ENCODE measurements at places on chromosomes 6 and 20.

- DNase-seq: no peak
Measured at GRCh38 chr20:31715766-31716165, 6.9 kb downstream of the BCL2L1 start.

DNA sequence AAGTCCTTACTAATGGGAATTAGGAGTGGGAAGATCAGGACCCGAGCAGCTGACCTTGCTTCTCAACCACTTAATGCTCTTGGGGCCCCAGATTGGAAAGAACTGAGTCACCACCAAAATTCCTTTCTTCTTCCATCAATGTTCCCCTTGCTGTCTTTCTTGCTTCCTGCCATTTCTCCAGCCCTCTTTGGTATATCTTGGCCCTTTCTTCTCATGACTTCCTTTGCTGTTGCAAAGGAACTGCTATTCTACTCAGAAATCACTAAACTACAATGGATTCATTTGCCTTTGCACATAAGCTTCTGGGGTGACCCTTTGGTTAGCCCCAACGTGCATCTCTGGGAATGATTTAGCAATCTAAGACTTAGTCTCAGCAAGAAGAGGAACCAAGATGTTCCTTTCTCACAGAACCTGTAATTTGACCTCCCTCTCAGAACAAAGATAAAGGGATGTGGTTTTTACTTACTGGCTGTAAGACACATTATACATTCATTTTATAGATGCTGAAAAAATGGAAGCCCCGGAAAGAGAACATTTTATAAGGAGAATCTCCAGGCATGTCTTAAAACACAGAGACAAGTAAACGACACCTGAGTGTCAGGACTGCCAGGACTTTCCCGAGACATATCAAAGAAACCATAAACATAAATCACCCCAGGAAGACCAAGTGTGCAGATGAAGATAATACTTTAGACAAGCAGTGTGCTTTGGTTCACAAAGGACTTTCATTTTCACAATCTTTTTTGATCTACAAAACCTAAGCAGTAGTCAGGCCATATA lies 99.0 kb upstream of the TNFAIP3 start:
- DNase-seq: no peak

DNA sequence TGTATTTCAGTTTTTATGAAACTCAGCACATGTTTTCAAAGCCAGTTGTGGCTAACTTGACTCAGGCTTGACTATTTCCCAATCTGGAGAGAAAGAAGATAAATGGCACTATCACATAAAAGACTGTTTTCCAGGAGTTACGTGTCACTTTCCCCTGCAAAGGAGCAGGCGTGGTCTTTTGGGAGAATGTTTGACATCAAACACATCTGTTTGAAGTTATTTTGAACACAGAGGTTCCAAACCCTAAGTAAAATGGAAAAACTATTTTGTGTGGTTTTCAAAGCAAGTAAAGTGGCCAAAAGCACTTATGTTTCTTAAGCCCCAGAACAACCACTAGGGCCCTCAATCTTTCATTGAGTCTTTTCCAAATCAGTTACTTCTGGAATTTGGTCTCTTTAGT lies 89.7 kb downstream of the FOXF2 start:
- no peak for DNase-seq

GRCh38 chr6:88119769-88120168 lies 46.4 kb downstream of the CNR1 start:
- DNase-seq: no peak

- DNase-seq: no peak
Measured at GRCh38 chr6:114052141-114052540, 81.2 kb upstream of the HDAC2 start.

DNA sequence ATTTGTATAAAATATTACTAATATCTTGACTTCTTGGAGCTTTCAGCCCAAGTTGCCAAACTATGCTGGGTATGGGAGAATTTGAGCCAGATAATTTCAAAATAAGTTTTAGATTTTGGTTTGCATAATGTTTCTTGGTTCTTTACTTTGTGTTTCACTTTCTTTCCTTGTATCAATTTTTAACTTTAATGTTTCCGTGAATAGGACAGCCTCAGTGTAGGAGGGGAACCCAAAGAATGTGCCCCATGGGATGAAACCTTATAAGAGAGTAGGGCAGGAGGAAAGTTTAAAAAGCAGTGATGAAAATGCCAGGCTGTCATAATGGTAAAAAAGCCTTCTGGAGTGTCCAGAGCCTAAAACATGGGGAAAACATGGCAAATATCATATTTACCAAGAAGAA lies 252.4 kb upstream of the IRAK1BP1 start:
- DNase-seq: no peak

DNA sequence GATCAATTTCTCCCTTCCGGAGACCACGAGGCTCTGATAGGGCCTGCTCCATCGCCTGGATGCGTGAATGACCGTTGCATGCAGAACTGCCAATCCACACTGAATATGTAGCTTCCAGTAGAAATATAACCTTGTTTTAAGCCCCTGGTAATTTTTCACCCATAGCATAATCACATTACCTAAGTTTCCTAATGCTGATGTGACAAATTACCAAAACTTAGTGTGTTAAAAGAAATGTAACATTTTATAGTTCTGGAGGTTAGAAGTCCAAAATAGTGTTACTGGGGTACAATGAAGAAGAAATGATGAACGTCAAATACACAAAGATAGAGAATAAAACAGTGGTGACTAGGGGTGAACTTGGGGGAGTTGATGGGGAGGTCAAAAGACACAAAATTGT lies 22.0 kb upstream of the SIRPD start:
- DNase-seq: no peak

DNA sequence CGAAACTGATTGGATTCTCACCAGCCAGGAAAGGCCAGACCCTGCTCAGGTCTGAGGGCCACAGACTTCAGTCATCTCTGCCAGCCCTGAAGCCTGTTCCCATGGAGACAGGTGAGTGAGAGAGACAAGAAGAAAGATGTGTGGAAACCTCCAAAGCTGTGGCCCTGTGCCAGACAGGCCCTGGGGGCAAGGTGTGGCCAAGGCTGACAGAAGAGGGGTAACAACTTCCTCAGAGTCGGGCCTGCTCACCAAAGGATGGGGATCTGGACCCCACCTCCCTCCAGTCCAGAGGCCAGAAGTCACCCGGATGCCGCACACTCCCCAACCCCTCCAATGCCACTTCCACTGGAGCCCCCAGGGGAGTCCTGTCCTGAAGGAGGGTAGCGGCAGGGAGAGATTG lies 73.6 kb downstream of the MDGA1 start:
- no peak for DNase-seq

DNA sequence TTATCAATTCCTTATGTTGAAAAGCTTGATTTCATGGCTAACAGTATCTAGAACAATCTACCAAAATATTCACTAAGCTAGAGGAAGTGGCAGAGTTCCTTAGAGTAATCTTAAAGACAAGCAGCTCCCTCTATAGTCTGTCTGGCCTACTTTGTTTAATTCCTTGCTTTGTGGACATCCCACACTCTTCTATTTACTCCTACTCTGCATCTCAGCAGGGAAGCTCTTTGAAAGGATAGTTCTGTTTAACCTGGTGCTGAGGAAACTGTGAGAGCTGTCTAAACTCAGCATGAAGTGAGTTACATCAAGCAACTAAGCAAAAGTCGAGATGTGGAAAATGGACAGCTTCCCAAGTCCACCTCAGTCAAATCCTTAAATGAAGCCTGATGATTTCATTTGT lies 4.3 kb downstream of the REV3L start:
- no peak for DNase-seq

- no peak for DNase-seq
Measured at GRCh38 chr20:24487648-24488047, 18.2 kb downstream of the SYNDIG1 start.

DNA sequence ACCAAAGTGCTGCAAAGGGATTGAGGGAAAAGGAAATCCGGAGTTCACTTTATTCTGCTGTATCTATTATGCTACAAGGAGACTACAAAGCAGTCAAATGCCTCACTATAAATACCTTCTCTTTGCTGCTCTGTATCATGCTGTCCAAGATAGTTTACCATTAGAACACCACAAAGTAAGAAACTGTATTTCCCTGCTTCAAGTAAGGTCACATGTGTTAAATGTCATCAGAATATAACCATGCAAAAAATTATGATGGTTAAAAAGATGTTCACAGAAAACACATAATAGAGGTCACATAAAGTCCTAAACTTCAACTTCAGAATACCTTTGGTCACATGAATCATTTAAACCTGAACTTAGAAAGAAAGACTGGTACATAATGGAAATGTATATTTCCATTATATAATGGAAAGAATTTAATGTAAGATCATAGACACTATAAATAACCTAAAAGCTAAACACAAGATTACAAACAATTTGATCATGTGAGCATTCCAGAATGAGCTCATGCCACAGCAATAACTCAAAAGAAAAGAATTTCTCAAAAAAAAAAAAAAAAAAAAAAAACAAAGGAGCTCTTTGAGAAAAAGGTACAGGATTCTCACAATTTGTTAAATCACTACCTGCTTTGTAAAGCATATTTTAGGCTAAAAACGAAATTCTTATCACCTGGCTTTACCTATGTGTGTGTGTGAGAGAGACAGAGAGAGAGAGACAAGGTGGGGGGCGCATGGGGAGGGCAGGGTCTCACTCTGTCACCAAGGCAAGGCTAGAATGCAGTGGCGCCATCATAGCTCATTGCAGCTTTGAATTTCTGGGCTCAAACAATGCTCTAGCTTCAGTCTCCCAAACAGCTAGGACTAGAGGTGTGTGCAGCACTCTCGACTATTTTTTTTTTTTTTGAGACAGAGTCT lies 58.7 kb downstream of the KIF13A start:
- no peak for DNase-seq

DNA sequence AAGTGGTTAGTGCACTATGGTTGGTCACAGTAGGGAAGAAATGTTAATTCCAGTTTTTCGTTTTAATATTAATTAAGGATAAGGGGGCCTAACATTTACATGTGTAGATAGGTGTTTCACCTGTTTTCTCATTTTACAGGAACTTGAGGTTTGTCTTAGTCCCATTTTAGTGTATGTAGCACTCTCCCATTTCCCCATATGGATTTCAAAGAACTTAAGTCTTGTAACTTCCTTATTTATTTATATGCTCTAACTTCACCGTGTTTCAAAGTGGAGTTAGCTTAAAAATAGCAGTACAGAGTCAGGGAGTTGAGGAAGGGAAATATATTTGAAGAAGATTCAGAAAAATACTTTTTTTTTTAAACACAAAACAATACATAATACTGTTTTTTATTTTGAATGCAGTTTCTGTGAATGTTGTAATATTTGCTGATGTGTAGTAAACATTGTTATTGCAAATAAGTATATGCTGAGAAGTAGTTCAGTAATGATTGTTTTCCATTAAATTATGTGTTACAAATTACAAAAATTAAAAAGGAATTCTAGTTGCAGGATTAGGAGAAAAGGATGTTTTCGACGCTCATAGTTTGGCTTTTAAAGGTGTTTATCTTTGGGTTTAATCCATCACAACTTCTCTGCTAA lies 3.5 kb downstream of the SCAF8 start:
- DNase-seq: no peak

- no peak for DNase-seq
Measured at GRCh38 chr6:170260686-170261085, 30.2 kb downstream of the DLL1 start.

DNA sequence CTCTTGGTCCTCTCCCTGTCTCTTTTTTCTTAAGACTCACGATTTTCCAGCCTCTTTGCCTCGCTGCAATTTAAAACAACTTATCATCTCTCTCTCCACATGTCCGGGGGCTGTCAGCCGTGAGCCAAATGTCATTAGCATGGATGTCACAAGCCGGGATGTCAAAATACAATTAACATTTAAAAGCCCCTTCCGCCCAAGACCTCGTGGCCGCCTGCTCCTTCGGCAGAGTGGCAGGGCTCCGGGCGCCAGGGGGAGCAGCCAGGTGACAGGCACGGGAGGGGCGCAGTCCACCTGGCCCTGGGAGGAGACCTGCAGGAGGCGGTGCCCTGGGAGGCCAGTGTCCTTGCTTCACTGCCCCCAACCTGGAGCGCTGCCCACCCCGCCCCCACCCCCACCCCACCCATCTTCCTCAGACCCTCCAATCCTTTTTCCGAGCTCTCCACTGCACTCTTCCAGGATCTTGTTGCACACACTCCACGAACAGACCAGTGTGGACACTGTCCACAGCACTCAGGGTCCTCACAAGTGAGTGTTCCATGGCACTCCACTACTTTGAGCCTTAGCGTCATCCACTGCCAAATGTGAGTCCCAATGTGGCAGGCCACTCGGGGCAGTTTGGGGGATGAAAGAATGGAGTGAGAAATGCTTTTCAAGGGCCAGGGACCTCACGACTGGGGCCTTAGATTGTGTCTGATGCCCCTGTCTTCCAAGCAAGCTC lies 5.6 kb upstream of the GRM4 start:
- DNase-seq: no peak

GRCh38 chr6:34172961-34173775 lies 27.3 kb upstream of the GRM4 start:
- no peak for DNase-seq

DNA sequence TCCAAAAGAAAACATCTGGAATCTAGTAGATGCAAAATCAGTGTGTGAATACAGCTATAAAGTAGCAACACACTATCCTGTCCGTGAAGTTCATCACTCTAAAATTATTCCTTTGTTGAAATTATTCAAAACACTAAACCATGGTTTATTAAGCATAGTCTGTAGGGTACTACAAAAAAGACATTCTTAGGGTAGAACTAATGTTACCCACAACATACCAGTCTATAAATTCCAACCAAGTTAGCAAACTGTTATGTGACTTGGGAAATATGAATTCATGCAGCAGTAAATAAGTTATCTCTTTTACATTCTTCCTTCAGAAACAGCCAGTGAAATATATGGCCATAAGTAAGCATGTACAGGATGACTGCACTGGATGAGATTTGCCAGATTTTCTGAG lies 580.3 kb upstream of the ADGRB3 start:
- no peak for DNase-seq

DNA sequence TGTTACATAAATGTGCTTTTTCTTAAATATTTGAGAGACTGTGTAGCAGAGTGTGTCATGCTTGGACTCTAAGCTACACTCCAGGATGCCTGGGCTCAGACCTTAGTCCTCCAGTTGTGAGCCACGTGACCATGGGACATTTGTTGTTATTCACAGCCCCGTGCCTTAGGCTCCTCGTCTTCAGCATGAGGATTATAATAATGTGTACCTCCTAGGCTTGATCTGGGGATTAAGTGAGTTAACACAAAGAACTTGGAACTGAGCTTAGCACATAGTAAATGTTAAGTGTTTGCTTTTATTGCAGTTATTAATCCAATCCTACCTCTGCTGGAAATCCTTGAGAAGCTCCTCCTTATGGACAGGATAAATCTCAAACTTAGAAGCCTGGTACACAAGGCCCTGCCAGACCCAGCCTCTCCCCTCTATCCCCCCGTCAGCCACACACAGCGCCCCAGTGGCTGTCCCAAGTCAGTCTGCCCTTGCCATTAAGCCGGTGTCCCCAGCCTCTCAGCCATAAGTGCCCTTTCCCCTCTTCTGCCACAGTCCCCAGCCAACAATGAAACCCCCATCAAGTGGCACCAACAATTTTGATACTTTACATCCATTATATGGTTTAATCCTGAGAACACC lies 177.5 kb downstream of the TMEM242 start:
- DNase-seq: no peak

DNA sequence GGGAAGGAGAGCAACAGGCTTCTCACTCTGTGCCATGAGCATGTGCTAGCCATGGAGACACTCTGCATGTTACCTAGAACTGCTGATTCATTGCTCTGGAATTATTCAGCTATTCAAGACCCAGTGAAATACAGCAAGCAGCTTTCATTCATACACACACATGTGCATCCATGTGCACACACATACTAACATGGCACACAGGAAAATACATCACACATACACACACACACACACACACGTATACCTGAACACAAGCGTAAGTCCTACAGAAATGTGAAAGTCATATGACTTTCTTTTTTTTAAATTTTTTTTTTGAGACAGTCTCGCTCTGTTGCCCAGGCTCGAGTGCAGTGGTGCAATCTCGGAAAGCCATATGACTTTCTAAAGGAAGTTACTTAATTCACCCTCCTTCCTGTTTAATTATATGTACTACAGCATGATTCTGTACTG lies 108.2 kb upstream of the NFATC2 start:
- no peak for DNase-seq

All from stimulated activated CD4-positive, alpha-beta T cell treated with anti-CD3 and anti-CD28 coated beads, Interleukin-1b, Interleukin-23, amount 100 ng/mL, for 1 hour (primary cell).